ENCODE measurements at places on chromosomes 3 and 15.

DNA sequence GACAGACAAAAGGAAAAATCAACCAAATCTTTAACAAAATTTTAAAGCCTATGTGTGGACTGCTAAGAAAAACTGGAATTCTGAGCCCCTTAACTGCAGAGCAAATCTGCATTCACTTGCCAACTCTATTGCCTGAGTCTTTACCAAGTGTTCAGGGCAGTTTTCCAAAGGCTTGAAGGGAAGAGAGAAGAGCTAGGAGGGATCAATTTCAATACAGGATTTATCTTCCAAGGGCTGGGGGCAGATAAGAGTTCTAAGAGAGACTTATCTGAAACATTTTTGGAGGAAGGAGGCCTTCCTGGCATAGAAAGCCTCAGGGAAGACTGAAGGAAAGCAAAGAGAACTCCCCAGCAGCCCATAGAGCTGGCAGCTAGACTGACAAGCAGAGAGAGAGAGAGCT, 31.4 kb upstream of the LSAMP start:
- no peaks in the 10 kb centered on the region for H3K27me3 ChIP-seq
- no peaks in the 10 kb centered on the region for H3K36me3 ChIP-seq
- H3K27ac ChIP-seq, result no peak overlapping the region
- no peak for DNase-seq

- no peaks in the 10 kb centered on the region for H3K36me3 ChIP-seq
- DNase-seq, result peak; percentile 92
- no peaks in the 10 kb centered on the region for H3K27me3 ChIP-seq
Observed at GRCh38 chr15:73964736-73965093, 27.4 kb downstream of the STOML1 start.

DNA sequence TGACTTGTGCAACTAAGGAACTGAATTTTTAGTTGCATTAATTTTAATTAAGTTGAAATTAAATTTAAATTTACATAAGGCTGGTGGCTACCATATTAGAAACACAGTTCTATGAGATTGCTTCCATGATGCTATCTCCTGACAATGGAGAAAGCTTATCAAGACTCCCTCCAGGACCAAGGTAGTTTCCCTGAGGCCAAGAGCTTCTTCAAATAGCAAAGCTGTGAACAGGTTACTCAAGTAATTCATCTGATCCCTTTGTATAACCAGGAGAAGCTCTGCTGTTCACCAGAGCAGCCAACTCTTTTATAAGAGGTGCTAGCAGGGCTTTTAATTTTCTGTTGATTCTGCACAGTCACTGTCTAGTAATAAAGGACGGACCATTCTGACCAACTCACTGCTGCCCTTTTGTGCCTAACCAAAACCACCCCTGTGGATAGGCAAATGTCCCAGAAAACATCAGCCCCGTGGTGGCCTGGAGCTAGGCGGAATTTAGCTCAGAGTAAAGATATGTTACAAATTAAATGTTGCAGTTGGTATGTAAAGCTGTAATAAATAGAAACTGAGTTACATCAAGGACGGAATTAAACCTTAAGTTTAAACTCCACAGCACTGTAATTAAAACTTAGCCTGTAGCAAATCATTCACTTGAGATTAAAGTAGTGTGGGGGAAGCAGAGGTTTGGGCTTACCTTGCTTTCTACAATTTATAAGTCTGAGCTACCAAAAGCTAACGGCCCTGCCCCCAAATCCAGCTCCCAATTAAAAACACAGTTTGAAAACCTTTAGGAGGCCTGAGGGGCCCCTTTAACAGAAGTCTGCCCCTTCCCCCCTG, 55.6 kb upstream of the LRTM1 start:
- H3K4me1 ChIP-seq, result no peaks in the 10 kb centered on the region
- H3K27me3 ChIP-seq, result no peaks in the 10 kb centered on the region
- no peak overlapping the region for H3K27ac ChIP-seq
- H3K36me3 ChIP-seq, result no peaks in the 10 kb centered on the region
- H3K4me3 ChIP-seq, result no peak overlapping the region

- H3K27ac ChIP-seq, result no peak overlapping the region
- no peaks in the 10 kb centered on the region for H3K36me3 ChIP-seq
- H3K4me3 ChIP-seq, result no peak overlapping the region
- no peaks in the 10 kb centered on the region for H3K4me1 ChIP-seq
- no peak for DNase-seq
Observed at GRCh38 chr3:61081554-61081953, 169.7 kb downstream of the FHIT start.

- peaks cover 17% of the 10 kb centered on the region for H3K36me3 ChIP-seq
- no peaks in the 10 kb centered on the region for H3K27me3 ChIP-seq
- H3K27ac ChIP-seq, result no peak overlapping the region
- H3K4me1 ChIP-seq, result peaks cover 4% of the 10 kb centered on the region
- H3K4me3 ChIP-seq, result no peak overlapping the region
Observed at GRCh38 chr3:187093320-187093719, 46.0 kb downstream of the RPL39L start.

- DNase-seq, result no peak
- H3K4me3 ChIP-seq, result no peak overlapping the region
- no peak overlapping the region for H3K27ac ChIP-seq
- H3K36me3 ChIP-seq, result no peaks in the 10 kb centered on the region
- no peaks in the 10 kb centered on the region for H3K4me1 ChIP-seq
Observed at GRCh38 chr3:160691962-160692361, 15.0 kb downstream of the ARL14 start.

- H3K36me3 ChIP-seq, result no peaks in the 10 kb centered on the region
- peaks cover 4% of the 10 kb centered on the region for H3K27me3 ChIP-seq
- no peak overlapping the region for H3K4me3 ChIP-seq
- H3K4me1 ChIP-seq, result no peaks in the 10 kb centered on the region
- no peak overlapping the region for H3K27ac ChIP-seq
Observed at GRCh38 chr15:38028869-38029268, 94.4 kb downstream of the TMCO5A start.

- peaks cover 39% of the 10 kb centered on the region for H3K36me3 ChIP-seq
- peaks cover 4% of the 10 kb centered on the region for H3K4me1 ChIP-seq
- no peak overlapping the region for H3K4me3 ChIP-seq
Observed at GRCh38 chr3:171159024-171159821, 132.7 kb upstream of the SLC2A2 start.

GRCh38 chr15:89067751-89068150, 20.5 kb upstream of the ABHD2 start:
- no peak overlapping the region for H3K4me3 ChIP-seq
- DNase-seq, result no peak
- H3K27me3 ChIP-seq, result peaks cover 3% of the 10 kb centered on the region
- H3K4me1 ChIP-seq, result peaks cover 14% of the 10 kb centered on the region

DNA sequence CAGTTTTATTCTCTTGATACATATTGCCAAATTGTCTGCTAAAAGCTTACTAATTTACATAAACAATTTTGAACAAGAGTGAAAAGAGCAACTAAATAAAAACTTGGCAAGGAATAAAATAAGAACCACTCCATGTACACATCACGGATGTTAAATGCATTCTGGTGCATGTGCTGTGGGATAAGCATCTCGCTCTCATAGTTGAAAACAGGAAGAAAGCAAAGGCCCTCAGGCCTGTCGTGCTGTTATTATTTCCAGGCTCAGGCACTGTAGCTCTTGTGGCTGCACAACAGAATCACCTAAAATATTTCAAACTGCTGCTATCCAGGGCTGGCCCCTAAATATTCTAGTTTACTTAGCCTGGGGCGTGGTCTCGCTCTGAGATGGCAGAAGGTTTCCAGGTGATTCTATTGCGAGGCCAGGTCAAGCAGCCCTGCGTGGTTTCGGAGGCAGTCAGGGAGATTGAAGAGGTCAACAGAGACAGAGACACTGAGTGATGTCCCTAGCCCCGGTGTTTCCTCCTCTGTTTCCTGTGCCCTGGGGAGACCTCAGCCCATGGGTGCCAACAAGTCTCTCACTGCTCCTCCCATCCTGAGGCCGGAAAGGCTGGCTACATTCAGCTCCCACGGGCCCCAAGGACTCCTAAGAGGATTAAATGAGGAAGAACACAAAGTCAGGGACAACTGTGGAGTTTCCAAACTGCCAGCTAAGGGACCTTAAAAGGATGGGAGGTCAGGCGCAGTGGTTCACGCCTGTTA, 18.2 kb upstream of the PDIA5 start:
- no peak overlapping the region for H3K4me3 ChIP-seq
- H3K27ac ChIP-seq, result no peak overlapping the region
- H3K36me3 ChIP-seq, result no peaks in the 10 kb centered on the region
- DNase-seq, result no peak
- no peaks in the 10 kb centered on the region for H3K4me1 ChIP-seq

- no peaks in the 10 kb centered on the region for H3K36me3 ChIP-seq
- no peak overlapping the region for H3K27ac ChIP-seq
- no peaks in the 10 kb centered on the region for H3K4me1 ChIP-seq
- no peak for DNase-seq
- no peak overlapping the region for H3K4me3 ChIP-seq
Observed at GRCh38 chr3:54476891-54477290, 354.5 kb downstream of the CACNA2D3 start.
